Breast epithelium (tissue), 4 donors: ENCODE measurements at places on chromosomes 12 and 14. TPM values are rescaled to one million over a fixed set of nuclear protein-coding genes. Genes with fewer than 3 reads are reported as not detected.

DNA sequence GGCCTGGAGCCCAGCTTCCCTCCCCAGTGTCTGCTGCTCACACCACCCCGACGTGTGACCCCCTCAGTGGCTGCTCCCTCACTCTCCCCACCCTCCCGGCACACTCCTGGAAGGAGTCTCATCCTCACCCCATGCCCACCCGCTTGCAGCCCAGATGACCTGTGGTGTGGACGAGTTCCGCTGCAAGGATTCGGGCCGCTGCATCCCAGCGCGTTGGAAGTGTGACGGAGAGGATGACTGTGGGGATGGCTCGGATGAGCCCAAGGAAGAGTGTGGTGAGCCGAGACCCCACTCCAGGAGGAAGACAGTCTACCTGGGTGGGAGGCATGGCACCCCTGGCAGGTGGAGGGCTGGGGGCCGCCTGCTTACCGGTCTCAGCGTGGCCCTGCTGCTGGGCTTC lies 15.0 kb upstream of the NXPH4 start:
- no peak for DNase-seq
- no peak overlapping the region for H3K27ac ChIP-seq
- H3K27me3 ChIP-seq = no peaks in the 10 kb centered on the region
- H3K4me1 ChIP-seq = no peaks in the 10 kb centered on the region

- DNase-seq = no peak
- peak overlapping the region; percentile 52 for H3K4me3 ChIP-seq
- no peaks in the 10 kb centered on the region for H3K36me3 ChIP-seq
- H3K27me3 ChIP-seq = peaks cover 67% of the 10 kb centered on the region
- H3K4me1 ChIP-seq = no peaks in the 10 kb centered on the region
- no peak overlapping the region for H3K27ac ChIP-seq
Measured at GRCh38 chr14:95875831-95876760, 536 bp upstream of the TUNAR start.

DNA sequence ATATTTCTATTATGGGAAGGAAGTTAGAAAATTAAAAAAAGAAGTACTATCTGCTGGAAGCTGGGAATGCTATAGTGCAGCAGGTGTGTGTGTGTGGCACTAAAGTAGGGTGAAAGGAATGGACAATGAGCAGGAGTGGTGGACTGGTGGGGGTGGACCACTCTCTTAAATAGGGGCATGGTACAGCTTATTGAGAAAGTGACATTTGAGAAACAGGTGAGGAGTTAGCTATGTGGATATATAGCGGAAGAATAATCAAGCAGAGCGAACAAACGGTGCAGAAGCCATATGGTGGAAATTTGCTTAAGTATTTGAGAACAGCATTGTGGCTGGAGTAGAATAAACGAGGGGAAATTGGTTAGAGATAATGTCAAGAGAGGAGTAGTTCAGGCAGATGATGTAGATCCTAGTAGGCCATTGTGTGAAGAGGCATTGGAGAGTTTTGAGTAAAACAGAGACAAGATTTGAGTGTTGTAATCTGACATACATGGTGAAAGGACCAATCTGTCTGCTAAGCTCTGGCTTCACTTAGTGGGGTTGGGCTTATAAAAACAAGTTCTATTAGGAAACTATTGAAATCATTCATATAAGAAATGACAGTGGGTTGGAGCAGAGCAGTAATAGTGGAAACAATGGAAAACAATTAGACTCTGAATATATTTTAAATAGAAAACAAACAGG lies 149.2 kb upstream of the SYT10 start:
- H3K4me1 ChIP-seq = no peaks in the 10 kb centered on the region
- no peak overlapping the region for H3K27ac ChIP-seq
- H3K4me3 ChIP-seq = no peak overlapping the region
- no peak for DNase-seq
- no peaks in the 10 kb centered on the region for H3K27me3 ChIP-seq

- no peak for DNase-seq
- H3K27ac ChIP-seq = no peak overlapping the region
- no peaks in the 10 kb centered on the region for H3K27me3 ChIP-seq
- H3K4me3 ChIP-seq = no peak overlapping the region
- H3K4me1 ChIP-seq = no peaks in the 10 kb centered on the region
Measured at GRCh38 chr14:72744416-72745120, 149.3 kb downstream of the DPF3 start.

ANO2 gene
- 16.8 TPM for total RNA-seq

GLIPR1 gene
- total RNA-seq = 12.1 TPM

- H3K4me1 ChIP-seq = no peaks in the 10 kb centered on the region
- no peak overlapping the region for H3K27ac ChIP-seq
- no peak overlapping the region for H3K4me3 ChIP-seq
- DNase-seq = no peak
Measured at GRCh38 chr12:38775457-38775856, 129.9 kb downstream of the CPNE8 start.

- no peaks in the 10 kb centered on the region for H3K36me3 ChIP-seq
- no peaks in the 10 kb centered on the region for H3K4me1 ChIP-seq
- no peak overlapping the region for H3K4me3 ChIP-seq
- no peak for DNase-seq
- no peaks in the 10 kb centered on the region for H3K27me3 ChIP-seq
Measured at GRCh38 chr12:127239781-127240180, 1027.2 kb upstream of the TMEM132C start.

ALX1 gene
- not detected for total RNA-seq

- peaks cover 3% of the 10 kb centered on the region for H3K27me3 ChIP-seq
- peak overlapping the region; percentile 64 for H3K4me3 ChIP-seq
- no peak for DNase-seq
- H3K27ac ChIP-seq = no peak overlapping the region
- H3K4me1 ChIP-seq = no peaks in the 10 kb centered on the region
Measured at GRCh38 chr14:63045612-63046320, 508 bp upstream of the KCNH5 start.

GRCh38 chr14:106506881-106507305 lies 980.5 kb downstream of the TMEM121 start:
- H3K4me3 ChIP-seq = no peak overlapping the region
- no peaks in the 10 kb centered on the region for H3K4me1 ChIP-seq
- H3K27ac ChIP-seq = no peak overlapping the region
- DNase-seq = no peak
- no peaks in the 10 kb centered on the region for H3K27me3 ChIP-seq
- no peaks in the 10 kb centered on the region for H3K36me3 ChIP-seq
